ENCODE measurements at places on chromosomes 2 and 18.
A peak's percentile ranks its signal among the peaks of the same experiment; 100 is the strongest.

DNA sequence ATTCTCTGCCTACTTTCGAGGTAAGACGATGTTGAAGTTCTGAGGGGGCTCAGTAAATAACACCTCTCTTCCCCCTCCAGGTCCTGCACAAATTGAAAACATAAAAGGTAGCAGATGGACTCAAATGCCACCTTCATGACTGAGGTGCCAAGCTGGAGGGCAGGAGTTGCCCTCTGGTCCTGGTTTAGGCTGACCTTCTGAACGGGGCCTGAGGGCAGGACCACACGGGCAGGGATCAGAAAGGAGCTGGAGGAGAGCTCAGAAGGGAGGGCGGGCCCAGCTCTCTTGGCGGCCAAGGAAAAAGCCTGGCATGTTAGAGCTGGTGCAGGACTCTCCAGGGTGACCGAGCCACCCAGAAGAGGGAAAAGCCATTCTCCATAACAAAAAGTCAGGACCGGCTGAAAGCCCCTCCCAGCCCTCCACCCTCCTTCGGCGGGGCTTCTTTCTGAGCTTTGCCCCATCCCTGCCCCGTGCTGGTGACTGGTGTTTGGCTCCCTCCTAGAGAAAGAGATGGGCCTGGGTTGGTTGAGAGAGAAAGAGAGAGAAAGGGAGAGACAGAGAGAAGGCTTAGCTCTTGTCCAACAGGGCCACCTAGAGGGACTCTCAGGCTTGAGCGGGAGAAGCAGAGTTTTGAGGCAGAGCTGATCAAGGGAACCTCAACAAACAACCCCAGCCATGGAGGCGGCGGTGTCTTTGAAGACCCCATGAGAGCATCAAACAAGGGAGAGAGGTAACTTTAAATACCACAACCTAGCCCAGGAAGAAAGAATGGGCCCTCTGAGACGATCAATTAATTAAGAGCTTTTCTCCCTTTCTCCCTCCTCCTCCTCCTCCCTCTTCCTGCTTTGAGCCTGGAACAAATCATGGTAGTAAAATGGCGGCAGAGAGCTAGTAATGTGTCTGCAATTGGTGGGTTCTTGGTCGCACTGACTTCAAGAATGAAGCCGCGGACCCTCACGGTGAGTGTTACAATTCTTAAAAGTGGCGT lies 50.8 kb downstream of the WIPF1 start:
- no peak for DNase-seq

DNA sequence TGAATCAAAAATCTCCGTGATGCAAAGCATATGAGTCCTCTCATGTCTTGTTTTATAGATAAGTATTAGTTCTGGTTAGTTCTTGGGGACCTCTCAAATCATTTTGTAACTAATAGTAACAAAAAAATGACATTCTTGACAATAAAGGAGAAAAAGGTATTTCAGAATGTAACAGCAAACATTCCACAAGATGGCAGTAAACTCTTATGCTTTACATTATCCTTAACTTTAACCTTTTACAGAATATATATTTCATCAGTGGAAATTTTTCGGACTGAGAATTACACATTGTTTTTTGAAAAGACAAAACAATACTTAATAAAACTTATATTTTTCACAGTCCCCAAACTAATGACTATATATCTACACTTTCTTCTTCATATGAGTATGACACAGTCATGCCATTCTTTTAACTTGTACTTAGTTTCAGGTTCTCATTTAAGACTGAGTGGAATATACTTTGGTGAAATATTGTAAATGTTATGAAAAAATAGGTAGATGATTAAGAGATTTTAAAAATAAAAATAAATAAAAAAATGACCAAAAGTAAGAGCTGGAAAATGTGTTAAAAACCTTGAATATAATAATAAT lies 142.9 kb upstream of the NXPH2 start:
- no peak for DNase-seq

GRCh38 chr2:191347154-191347553 lies 102.0 kb downstream of the MYO1B start:
- DNase-seq: no peak

GRCh38 chr18:27164905-27165304 lies 20.2 kb downstream of the CHST9 start:
- DNase-seq: no peak

GRCh38 chr2:129233751-129234406 lies 745.6 kb upstream of the RAB6C start:
- no peak for DNase-seq

GRCh38 chr2:64914735-64915509 lies 74.3 kb upstream of the SLC1A4 start:
- peak; percentile 36 for DNase-seq

- no peak for DNase-seq
Measured at GRCh38 chr2:235051436-235052260, 99.8 kb downstream of the SH3BP4 start.

DNA sequence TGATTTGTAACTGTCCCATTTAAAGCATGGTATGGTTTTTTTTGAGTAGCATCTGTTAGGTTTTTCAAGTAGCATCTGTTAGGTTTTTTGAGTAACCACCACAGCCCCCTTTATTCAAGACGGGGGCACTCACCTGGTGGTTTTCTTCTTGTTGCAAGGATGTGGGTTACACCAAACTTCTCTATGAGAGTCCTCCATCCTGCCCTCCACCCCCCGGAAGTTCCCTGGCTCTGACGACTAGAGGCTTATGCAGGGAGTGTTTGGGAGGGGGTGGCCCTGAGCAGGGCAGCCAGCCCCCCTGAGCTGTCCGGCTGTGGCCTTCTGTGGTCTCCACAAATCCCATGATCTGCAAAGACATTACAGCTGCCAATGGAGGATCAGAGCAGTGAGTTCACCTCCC lies 39.3 kb downstream of the MTCL1 start:
- DNase-seq: no peak

GRCh38 chr2:20494241-20494640 lies 47.4 kb downstream of the RHOB start:
- DNase-seq: no peak

- no peak for DNase-seq
Measured at GRCh38 chr2:141063406-141063805, 1067.4 kb downstream of the LRP1B start.

GRCh38 chr2:23525137-23525765 lies 140.3 kb downstream of the KLHL29 start:
- DNase-seq: no peak

GRCh38 chr18:60064271-60064670 lies 164.5 kb downstream of the PMAIP1 start:
- DNase-seq: no peak

DNA sequence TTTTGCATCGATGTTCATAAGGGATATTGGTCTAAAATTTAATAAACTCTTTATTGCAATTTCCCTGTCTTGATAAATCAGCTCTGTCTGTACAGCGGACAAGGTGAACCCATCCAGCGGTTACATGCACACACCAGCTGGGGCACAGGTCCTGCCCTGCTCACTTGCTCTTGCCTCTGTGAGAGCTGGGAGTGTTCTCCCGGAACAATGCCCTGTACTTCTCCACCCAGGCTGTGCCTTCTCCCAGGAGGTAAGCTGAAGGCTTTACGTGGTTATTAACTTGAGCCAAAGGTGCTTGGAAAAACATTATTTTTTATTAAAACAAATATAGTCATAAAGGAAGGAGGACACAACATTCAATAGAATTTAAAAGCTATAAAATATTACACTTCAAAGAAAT lies 117.6 kb downstream of the ALPK2 start:
- DNase-seq: no peak

DNA sequence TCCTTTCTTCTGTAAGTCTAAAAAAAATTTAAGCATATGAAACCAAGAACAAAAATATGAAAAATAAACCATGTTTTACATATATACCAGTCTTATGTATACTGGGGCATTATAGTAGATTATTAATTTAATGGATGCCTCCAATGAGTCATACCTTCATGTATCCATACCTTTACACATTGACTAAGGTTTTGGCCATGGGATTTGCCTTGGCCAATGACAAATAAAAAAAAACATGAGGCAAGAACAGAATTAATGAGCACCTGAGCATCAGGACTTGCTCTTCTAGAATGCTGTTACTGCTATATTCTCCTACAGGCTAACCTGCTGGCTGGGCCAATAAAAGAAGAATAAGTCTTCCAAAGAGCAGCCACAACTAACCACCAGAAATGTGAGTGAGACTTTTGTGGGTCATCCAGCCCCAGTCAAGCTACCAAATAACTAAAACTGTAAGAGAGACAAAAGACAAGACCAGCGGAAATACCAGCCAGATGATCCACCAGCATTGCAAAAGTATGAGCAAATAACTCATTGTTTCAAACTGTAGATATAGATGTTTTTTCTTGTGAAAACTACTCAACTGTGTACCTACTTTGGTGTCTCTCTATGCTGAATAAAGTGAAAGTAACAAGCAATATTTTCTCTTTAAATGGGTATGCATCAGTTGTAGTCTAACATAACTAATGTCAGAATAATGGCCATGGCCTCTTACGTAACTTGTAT lies 749.6 kb upstream of the VRK2 start:
- DNase-seq: no peak

DNA sequence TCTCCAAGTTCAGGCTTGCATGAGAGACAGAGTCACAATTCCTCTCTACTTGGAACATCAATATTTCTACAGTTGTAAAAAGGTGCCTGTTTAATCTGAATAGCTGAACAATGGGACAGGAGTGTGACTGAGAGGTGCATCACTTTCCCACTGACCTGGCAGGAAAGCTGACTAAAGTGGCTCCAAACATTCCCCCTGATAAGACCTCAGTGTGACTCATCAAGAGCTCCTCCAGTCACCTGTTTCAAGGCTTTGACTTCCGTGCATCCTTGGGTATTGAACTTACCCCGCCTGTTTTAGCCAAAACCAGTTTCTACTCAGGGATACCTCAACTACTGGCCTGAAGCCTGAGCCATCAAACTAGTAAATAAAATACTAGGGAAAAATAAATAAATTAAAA lies 453.9 kb upstream of the DDX18 start:
- DNase-seq: no peak

DNA sequence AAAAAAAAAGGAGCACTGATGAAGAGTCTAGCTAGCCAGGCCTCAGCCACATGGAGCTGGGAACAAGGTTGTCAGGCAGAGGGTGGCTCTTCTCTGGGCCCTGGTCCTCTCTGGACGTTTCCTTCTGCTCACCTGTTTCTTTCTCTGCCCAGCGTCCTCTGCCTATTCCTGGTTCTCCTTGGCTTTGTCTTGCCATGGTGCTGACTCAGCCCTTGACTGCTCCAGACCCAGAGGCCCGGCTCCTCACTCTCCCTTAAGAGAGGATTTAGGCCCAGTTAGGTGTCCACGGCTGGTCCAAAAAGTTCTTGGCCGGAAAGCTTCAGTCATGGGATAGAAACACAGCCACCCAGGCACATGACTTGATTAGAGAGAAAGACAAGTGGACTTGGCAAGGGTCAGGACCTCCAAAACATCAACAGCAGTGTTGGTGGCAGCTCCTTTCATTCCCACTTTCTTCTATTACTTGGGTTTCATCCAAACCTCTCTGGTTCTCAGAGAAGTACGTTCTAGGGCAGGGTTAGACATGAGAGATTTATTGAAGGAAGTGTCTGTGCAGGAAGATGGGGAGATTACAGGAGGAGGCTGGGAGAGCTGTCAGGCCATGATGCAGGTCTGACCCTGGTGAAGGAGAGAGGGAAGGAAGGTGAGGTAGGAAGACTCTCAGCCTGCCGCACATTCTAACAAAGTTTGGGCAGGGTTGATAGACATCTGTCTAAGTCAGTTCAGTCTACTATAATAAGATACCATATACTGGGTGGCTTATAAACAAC lies 14.5 kb upstream of the ATG16L1 start:
- no peak for DNase-seq

- DNase-seq: no peak
Measured at GRCh38 chr2:26784570-26785234, 1.2 kb upstream of the CENPA start.

DNA sequence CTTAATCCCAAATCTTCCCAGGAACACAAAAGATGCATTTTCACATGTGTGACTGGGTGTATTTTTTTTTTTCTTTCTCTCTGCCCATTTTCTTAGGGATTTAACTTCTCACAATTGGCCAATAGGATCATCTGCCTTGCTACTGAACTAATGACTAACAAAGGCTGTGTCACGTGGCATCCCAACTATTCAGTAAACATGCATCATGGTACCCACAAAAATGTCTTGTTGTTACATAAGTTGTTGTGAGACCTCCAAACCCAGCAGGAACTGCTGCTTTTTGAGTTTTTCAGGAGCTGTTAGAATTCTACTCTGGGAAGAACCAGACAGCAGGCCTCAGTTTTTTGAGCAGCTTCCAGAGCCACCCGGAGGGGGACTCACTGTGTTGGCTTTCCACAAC lies 31.9 kb downstream of the GAD1 start:
- peak; percentile 38 for DNase-seq
